Putamen (tissue), 1 donor: ENCODE measurements at places on chromosomes 6 and 20.

- DNase-seq = no peak
These were observed 208.0 kb downstream of the FARS2 start for GRCh38 chr6:5469101-5469846.

GRCh38 chr6:21158149-21158548 lies 435.4 kb upstream of the SOX4 start:
- DNase-seq = no peak

- no peak for DNase-seq
These were observed 32.8 kb upstream of the TASP1 start for GRCh38 chr20:13671512-13671911.

- no peak for DNase-seq
These were observed 10.1 kb upstream of the SRC start for GRCh38 chr20:37335642-37336368.

- DNase-seq = no peak
These were observed 11.0 kb downstream of the RMND1 start for GRCh38 chr6:151440930-151441329.

GRCh38 chr6:6588924-6589709 lies 597 bp downstream of the LY86 start:
- DNase-seq = no peak

DNA sequence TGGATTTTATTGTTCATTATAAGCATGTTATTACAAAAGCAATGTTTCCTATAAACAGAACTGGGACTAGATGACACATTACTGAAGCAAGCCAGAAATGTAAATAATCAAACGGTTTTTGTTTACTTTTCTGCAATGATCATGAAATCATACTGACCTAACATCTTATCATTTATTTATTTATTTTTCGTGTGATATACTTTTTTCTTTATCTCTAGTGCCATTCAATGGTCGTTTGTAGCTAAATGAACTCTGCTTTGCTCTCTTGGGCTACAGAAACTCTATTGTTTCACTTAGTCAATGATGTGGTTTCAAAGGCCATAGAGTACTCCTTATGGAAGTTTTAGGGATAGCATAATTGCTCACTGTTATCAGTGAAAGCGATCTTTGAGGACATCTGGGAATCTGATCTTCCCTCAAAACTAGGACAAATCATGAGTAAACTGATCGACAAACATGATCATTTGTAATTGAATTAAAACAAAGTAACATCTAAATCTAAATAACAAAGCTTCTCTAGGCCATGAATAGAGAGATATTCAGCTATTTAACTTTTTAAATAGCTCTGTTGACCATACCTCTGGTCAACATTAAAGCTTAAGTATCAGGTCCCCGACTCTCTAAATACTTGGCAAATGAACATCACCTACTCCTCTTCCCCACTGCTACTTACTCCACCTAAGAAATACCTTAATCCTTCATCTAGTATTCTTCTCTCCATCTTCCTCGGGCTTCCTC lies 933.4 kb downstream of the TFAP2A start:
- no peak for DNase-seq

GRCh38 chr6:161218222-161218621 lies 55.6 kb downstream of the AGPAT4 start:
- DNase-seq = no peak

DNA sequence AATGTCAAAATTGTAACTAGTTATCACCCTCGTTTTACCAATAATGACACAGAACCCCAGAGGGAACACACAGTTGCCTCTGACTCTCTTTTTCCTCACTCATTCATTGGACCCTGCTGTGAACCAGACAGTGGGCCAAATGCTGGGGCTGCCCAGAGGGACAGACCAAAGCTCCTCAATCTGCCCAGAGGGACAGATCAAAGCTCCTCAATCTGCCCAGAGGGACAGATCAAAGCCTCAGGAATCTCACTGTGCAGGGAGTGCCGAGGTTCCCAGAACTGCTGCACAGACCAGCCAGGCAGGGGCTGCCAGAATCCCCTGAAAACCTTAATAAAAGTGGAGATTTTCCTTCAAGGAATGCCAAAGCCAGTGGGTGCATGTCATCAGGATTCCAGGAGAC lies 179.1 kb downstream of the SOD2 start:
- no peak for DNase-seq

GRCh38 chr6:57276946-57277345 lies 40.5 kb upstream of the PRIM2 start:
- DNase-seq = no peak

DNA sequence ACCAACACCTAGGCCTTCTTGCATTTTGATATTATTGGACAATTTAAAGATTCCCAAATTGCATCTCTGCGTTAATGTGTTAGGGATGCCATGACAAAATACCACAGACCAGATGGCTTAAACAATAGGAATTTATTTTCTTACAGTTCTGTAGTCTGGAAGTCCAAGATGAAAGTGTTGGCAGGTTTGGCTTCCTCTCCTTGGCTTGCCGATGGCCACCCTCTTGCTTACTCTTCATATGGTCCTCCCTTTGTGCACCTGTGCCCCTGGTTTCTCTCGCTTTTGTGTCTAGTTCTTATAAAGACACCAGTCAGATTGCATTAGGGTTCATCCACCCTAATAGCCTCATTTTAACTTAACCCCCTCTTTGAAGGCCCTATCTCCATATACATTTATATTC lies 842.4 kb upstream of the FLRT3 start:
- no peak for DNase-seq

GRCh38 chr6:159608961-159609651 lies 83.9 kb downstream of the SOD2 start:
- no peak for DNase-seq

- no peak for DNase-seq
These were observed 109.0 kb downstream of the RALGAPA2 start for GRCh38 chr20:20603339-20603990.

DNA sequence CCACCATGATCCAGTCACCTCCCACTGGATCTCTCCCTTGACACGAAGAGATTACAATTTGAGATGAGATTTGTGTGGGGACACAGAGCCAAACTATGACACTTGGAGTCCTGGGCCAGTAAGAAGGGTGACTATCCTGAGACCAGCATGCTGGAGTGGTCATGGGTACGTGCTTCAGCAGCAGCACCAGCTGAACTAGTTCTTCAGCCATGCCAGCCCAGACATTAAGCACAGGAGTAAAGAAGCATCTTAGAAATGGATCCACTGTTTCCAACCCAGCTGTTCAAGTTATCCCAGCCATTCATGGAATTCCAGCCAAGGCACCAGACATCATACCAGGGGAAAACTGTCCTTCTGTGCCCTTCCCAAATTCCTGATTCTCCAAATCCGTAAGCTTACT lies 370.0 kb downstream of the MAFB start:
- no peak for DNase-seq

GRCh38 chr6:67210450-67210849 lies 1424.6 kb upstream of the ADGRB3 start:
- no peak for DNase-seq

GRCh38 chr6:63537201-63537958 lies 34.9 kb upstream of the LOC128125822 start:
- no peak for DNase-seq

DNA sequence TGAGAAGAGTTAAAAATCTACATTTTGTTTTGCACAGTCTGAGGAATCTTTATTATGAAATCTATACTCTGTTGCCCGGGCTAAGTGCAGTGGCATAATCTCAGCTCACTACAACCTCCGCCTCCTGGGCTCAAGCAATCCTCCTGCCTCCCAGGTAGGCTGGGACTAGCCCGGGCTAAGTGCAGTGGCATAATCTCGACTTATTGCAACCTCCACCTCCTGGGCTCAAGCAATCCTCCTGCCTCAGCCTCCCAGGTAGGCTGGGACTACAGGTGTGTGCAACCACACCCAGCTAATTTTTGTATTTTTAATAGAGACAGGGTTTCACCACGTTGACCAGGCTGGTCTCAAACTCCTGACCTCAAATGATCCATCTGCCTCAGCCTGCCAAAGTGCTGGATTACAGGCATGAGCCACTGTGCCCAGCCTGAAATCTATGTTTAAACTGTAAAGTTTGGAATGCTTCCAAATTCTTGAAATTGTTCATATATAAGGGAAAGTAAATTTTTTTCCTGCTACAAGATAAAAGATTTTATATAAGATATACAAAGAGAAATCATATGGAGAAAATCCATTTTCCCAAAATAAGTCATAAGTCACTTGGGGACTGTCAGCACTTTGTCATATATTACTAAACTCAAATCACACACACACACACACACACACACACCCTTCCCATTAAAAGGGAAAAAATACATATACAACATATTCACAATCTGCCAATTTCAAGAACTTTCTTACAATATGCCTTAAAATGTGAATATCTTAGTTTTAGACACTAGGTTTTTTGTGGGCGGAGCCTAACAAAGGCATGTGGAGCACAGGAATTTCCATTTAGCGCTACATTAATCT lies 19.4 kb downstream of the PTPRK start:
- no peak for DNase-seq

- DNase-seq = peak; percentile 75
These were observed 12.5 kb upstream of the SIRPB2 start for GRCh38 chr20:1503564-1504227.

DNA sequence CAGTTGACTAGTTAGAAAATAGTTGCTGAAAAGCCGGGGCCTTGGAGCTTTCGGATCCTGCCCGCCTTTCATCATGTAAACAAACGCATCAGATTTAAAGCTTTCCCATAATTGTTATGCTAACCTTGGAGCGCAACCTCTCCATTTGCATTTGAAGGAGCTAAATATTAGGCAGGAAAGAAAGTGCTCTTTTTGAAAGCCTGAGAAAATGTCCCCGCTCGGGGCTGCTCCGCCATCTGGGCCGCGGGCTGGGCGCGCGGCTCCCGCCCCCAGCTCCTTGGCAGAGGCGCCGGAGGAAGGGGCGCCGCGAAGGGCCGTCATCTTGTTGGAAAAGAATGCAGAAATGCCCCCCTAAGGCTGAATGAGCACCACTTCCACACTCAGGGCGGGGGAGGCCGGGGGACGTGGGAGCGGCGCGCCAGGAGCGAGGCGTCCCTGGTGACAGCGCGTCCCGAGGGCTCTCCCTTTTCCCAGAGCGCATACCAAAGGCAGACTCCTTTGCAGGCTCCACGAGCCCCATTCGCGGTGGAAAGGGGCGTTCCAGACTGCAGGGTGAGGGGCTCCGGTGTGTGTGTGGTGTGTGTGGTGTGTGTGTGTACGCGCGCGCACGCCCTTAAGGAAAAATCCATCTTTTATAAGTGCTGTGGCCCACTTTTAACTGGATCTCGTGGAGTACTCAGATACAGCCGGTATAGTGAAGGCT lies 145.6 kb upstream of the ID4 start:
- DNase-seq = peak; percentile 74

DNA sequence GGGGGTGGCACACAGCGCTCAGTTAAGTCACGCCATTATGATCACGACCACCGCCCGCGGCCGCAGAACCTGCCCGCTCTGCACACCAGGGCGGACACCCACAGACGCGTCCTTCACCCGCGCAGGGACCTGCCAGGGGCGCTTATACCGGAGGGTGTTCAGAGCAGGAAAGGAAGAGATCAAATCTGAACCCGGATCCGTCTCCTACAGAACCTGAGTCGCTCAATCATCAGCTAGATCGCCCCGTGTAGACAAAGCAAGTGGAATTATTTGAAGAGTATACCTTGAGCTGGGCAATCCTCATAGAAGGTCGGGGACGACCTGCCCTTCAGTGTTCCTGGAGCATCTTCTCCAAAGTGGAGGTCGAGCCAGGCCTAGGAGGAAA lies 14.4 kb upstream of the ZNF217 start:
- DNase-seq = no peak

- DNase-seq = no peak
These were observed 13.3 kb downstream of the RALGAPA2 start for GRCh38 chr20:20699144-20699543.

DNA sequence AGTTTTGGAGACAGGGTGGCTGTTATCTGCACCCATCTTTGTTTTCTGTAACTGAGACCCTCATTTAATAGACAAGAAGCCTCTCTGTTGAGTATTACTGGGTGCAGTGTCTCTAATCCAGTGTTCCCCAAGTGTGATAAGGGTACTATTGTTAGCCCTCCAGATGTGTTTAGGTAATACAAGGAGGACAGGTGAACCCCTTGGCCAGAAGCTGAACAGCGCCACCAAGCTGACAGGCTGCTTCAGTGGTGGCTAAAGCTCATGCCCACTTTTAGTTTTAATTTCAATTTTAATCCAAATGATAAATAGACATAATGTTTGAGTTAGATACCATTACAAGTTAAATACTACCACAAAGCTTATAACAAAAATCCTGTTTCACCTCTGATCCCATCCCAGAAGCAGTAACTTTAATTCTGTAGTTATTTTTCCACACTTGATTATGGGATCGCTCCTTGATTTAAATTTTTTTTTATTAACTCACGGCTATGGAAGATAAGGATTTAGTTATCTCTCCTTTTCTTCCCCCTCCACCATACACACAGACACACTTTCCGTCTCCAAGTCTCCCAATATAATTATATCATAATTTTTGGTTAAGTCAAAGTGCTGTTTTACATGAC lies 8.4 kb upstream of the STK35 start:
- no peak for DNase-seq

- DNase-seq = no peak
These were observed 194.8 kb upstream of the PROKR2 start for GRCh38 chr20:5511505-5511904.

DNA sequence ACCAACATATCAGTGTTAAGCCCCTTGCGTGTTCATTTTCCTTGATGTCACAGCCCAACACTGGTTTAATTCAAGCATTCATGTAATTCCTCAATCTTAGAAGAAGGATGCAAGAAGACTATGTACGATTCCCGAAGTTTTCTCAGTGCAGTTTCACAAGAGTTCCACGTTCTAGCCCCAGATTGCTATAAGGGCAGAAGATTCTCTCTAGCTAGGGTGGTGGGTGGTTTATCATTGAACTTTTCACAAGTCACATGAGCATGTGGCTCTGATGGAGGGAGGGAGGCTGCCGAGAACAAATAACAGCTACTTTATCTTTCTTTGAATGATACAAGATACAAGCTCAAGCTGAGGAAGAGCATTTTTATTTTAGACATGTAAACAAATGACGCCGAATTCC lies 71.9 kb upstream of the NHSL1 start:
- no peak for DNase-seq

GRCh38 chr20:39016041-39016440 lies 53.9 kb downstream of the DHX35 start:
- no peak for DNase-seq

GRCh38 chr20:64203037-64203777 lies 39.0 kb downstream of the MYT1 start:
- no peak for DNase-seq

GRCh38 chr6:162491637-162492036 lies 235.9 kb downstream of the PRKN start:
- no peak for DNase-seq

- DNase-seq = no peak
These were observed 67.6 kb downstream of the MRPL14 start for GRCh38 chr6:44059359-44060346.

DNA sequence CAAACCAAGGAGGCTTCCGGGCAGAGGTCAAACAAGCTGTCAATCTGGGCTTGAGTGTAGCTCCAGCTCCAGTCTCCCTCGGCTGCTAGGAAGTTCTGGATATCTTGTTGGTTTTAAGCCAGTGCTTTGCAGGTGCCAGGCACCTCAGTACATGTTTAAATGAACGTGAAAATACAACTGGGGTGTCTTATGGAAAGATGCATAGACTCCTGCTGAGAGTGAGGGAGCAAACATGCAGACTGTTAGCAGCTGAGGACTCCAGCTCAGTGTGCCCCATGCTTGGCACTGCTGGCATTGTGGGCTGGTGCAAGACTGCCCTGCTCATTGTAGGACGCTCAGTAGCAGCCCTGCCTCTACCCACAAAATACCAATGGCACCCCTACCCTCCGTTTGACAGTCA lies 28.5 kb downstream of the ERMARD start:
- no peak for DNase-seq
